ENCODE measurements at places on chromosomes 2 and 18.
A peak's percentile ranks its signal among the peaks of the same experiment; 100 is the strongest.

GRCh38 chr2:152303951-152304350 is 31.0 kb upstream of the FMNL2 start:
- no peak for DNase-seq

GRCh38 chr2:34242763-34243123 is 643.6 kb upstream of the FAM98A start:
- no peak for DNase-seq

DNA sequence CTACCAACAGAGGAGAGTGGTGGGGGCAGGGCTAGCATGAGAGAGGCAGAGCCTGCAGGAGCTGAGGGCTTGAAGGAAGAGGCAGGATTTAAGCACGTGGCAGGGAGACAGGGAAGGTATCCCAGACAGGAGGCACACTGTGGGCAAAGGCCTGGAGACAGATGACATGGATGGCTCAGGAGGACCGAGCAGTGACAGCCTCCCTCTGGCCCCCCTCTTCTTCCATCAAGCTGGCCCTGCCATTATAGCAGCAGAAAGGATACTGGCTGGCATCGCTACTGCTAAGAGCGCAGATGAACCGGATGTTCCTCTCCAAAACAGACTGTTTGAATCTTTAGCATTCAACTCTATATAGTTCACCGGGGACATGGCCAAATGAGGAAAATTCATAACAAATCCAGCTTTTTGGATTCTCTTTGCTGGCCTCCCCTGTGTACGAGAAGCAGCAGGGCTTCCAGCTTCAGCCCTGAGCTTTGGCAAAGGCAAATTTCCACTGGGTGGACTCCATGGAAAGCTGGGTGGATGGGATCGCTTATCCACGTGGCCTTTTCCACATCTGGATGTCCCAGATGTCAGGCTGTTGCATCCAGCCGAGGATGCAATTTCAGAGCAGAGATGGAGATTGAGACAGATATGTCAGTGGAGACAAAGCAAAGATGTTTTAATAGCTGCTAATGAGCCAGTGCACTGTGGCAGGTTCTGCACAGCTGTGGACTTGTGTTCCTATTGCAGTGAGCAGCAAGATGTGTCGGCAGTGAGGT is 36.2 kb downstream of the CAPN13 start:
- DNase-seq = no peak

- DNase-seq = no peak
Measured at GRCh38 chr2:85668009-85668856, at the start of gene SFTPB. SFTPB (minus strand) TSS chr2:85668199; CDS start chr2:85668183, 16 bp downstream.

- peak; percentile 41 for DNase-seq
Measured at GRCh38 chr18:77899972-77900754, 650.5 kb downstream of the GALR1 start.

DNA sequence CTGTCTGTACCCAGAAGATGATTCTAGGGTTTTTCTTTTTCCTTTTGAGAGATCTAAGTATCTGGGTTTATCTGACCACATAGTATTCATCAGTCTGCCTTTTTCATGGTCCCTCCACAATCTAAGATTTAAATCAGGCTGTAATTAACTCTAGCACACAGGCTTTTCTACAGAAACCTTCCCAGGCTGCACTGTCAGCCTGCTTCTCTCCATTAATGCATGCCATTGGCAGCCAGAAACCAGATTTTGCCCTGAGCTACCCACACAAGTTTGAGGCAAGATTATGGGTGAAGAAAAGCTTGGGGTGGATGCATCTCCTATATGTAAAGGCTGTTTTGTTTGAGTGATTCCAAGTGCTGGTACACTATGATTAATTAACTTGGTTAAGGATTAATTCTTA is 45.7 kb upstream of the EML4 start:
- no peak for DNase-seq

- no peak for DNase-seq
Measured at GRCh38 chr2:202037086-202037485, 3.4 kb downstream of the FZD7 start.

- DNase-seq = no peak
Measured at GRCh38 chr18:35451916-35452315, 45.8 kb downstream of the INO80C start.

- no peak for DNase-seq
Measured at GRCh38 chr2:237927986-237928385, 38.8 kb upstream of the UBE2F start.

GRCh38 chr2:217997510-217997909 is 5.3 kb downstream of the TNS1 start:
- no peak for DNase-seq

GRCh38 chr2:20091305-20091991 is 40.0 kb upstream of the LAPTM4A start:
- peak; percentile 49 for DNase-seq

GRCh38 chr2:212535996-212536816 is 2.4 kb downstream of the ERBB4 start:
- DNase-seq = peak; percentile 87

DNA sequence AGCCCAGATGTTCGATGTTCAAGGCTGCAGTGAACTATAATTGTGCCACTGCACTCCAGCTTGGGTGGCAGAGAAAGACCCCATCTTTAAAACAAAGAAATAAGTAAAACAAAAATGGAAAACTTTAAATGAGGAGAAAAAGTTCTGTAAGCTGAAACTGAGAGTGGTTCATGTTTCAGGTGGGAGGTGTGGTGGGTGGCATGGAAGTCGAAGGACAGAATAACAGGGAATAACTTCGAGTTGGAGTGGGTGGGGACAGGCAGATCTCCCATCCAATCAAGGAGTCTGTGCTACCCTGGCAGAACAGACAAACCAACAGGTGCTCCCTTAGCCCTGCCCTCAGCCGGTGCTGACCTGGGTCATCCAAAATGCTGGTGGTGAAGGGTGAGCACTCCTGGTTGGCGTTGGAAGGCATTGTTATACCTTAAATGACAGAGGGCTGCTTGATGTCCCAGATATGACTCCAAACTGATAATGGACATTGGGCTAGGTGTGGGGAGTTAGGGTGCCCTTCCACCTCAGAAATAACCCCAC is 328.4 kb downstream of the DYSF start:
- DNase-seq = no peak

GRCh38 chr2:107719141-107719540 is 107.6 kb upstream of the RGPD4 start:
- no peak for DNase-seq

DNA sequence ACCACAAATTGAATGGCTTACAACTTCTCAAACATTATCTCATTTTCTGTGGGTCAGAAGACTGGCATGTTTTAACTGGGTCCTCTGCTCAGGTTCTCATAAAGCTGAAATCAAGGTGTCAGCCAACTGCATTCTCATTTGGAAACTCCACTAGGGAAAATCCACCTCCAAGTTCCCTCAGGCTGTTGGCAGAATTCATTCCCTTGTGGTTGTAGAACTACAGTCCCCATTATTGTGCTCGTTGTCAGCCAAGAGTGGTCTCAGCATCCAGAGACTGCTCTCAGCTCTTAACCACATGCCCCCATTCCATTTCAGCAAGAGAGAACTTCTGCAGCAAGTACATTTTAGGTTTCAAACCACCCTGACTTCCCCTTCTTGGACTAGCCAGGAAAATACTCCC is 12.2 kb downstream of the NOL4 start:
- DNase-seq = no peak

DNA sequence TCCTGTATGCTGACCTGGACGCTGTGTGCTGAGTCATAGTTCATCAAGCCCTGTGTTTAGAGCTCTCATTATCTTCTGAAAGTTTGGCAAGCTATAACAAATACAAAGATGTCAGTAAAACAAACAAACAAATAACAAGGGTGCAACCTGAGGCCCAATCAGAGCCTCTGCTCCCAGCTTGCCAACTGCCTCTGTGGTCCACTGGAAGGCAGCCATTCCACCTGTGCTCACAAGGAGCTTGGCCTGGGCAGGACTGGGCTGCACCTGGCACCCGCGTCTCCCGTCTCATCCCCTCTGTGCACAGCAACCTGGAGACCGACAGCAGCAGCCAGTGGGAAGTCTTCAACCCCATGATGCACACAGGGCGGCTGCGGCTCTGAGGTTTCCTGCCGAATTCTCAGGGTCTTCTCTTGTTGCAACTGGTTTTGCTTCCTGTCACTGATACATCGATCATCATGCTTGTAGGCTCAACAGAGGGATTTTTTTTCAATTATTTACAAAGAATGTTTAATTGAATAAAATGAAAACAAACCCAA is 97.8 kb downstream of the TMEM18 start:
- DNase-seq = no peak

DNA sequence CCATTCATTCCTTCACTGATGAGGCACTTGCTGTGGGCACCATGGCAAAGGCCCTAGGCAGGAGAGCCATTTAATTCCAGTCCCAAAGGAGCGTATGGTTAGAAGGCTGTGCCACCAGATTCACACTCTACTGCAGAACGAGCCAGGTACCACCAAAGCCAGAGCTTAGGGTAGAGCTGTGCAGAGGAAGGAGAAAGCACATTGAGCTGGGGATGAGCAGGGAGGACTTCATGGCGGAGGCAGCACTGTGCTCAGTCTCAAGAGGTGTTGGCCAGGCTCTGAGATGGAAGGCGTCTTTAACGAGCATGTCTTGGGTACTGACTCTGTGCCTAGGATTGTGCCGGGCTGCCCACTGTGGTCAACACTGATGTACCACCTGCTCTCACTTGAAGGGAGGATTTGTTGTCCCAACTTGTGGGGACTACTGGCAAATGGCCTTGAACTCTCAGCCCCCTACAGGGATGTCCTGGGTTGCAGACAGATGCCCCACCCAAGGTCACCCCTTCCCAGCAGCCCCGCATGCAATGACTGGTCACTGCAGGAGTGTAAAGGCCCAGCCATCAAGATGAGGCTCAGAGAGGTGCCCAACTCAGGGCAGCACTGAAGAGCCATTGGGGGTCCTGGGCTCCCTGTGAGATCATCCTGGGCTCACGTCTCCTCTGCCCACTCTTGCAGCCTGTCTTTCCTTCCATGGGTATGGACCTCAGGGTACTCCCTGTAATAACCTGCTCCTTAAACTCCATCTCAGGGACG is 251.4 kb downstream of the GLI2 start:
- DNase-seq = no peak

DNA sequence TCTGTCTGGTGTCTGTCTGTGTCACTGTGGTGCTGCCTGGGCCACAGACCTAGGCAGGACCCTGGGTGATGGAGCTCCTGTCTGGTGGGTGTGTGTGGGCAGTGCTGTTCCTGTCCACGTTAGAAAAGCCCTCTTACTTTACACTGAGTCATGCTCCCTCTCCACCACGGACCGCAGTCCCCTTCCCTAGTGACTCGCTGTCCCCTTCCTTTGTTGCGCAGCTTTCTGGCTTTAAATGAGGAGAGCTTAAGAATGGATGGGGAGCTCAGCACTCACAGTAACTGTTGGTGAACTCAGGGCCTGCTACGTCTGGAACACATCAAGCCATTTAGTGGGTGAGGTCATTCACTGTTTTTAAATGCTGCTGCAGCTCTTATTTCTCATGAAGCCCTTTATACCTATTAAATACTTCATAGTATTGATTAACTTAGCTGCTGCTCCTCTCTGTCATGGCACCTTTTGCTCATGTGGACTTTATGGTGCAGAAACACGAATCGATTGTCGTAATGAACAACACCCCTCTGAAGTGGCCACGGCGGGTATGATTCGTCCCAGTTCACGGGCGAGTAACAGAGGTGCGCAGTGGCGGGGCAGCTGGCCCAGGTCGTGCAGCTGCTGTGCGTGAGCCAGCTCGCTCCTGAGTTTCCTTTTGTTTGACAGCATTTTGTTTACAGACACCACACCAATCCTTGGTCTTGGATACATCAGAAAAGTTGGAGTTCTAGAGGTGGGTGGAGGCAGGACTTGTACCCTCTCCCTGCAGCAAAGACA is 100.4 kb downstream of the LDLRAD4 start:
- DNase-seq = no peak

DNA sequence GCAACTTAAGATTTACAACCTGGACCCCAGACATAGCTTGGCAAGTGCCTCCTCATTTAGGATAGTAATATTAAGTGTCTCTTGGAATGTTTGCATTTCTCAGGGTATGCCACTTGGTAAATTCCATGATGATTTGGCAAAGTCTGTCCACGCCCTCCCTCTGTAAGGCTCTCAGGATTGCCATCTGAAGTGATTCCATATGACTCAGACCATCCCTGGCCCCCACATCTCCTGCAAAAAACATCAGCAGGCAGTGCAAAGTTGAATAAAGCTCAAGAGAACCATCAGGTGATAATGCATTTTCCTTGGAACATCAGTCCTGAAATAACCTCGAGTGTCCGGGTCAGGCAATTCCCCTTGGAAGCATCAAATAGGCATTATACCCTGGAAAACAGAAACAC is 27.1 kb upstream of the PIEZO2 start:
- no peak for DNase-seq

DNA sequence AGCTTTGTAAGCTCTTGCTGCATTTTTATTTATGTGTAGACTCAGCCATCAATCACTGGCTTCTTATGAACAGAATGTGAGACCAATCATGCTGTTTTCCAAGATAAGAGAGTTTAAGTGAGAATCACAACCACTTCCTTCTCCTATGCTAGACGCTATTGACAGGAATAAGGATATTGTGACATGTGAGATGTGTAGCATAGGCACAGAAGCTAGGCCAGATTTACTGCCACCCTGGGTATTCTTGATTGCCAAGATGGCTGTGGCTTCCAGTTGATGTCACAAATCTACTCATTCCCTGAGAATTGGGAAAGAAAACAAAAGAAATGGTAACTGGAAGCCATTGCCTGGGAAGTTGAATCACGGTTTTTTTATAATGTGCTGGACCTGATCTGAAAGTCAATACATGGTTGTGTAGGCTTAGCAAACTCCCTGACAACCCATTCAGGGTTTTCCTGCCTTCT is 49.9 kb downstream of the RAB27B start:
- DNase-seq = no peak

- no peak for DNase-seq
Measured at GRCh38 chr2:191280834-191281756, 35.9 kb downstream of the MYO1B start.
